ENCODE measurements at places on chromosomes 3 and 15. TPM values are rescaled to one million over a fixed set of nuclear protein-coding genes. Genes with fewer than 3 reads are reported as not detected.

DNA sequence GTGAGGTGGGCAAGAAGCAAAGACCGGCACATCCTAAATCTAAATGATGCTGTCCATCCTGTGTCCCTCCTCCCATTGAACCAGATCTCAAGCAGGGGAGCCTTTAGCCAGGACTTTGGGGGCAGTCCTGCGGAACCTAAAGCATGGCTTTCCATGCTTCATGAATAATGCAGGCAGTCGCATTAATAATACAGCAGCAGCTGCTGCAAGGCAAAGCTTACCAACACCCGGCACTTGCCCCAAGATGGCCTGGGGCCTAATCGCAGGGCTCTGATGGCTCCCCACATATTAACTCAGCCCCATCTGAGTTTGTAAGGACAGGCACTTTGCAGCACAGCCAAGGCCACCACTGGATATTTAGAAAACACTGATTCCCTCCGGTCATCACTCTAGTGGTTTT, 114.4 kb downstream of the NTRK3 start:
- no peak for DNase-seq

- DNase-seq, result no peak
Observed at GRCh38 chr15:38430106-38430760, 23.7 kb upstream of the FAM98B start.

GRCh38 chr15:41838400-41838897, at the start of gene PLA2G4B:
TSS of gene PLA2G4B (plus strand) at chr15:41838847. CDS start at chr15:41838914, 67 bp downstream.
- DNase-seq, result no peak

Gene ANKRD63
- total RNA-seq, result 0.51 TPM

DNA sequence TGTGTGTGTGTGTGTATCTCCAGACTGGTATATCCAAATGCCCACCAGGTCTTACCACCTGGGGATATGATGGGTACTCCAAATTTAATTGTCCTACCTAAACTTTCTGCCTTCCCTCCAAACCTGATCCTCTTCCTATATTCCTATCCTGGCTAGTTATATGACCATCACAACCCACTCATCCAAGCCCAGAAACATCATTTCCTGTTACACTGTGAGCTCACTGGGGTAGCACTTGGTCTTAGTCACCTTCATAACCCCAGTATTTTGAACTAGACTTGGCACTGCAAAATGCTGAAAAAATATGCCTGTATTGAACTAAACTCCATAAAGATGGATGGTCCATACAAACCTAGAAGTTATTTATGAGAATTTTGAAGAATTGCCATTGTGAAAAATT, 178.8 kb upstream of the EIF1B start:
- no peak for DNase-seq

Gene MUC20
- total RNA-seq, result 2.3 TPM

Gene IL12A
- 0.53 TPM for total RNA-seq

All from heart right ventricle (tissue), 16 donors.